ENCODE measurements at places on chromosomes 4 and X.

- peak; percentile 51 for DNase-seq
Measured at GRCh38 chrX:15269618-15270521, at the start of gene ASB9. TSS of gene ASB9 (minus strand) at chrX:15270083. CDS start at chrX:15269874, 209 bp downstream.

DNA sequence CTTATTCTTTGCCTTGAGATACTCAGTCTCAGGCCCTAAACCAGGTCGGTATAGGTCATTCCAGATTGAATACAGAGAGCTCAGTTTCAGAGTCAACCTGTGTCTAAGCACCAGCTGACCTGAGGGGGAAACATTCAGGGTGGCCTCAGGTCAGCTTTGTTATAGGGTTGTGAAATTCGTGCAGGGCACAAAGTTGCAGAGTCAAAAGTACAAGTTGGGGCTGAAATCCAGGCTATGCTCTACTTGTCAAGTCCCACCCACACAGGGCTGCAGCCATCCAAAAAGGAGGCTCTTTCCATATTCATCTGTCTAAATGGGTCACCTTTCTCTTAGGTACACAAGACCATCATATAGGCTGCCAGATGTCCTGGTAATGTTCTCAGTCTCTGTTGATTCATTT, 89.7 kb downstream of the ITIH6 start:
- no peak for DNase-seq

GRCh38 chr4:19752599-19752998, 499.1 kb upstream of the SLIT2 start:
- DNase-seq = no peak

- DNase-seq = no peak
Measured at GRCh38 chr4:159070742-159071141, 32.1 kb upstream of the RAPGEF2 start.

DNA sequence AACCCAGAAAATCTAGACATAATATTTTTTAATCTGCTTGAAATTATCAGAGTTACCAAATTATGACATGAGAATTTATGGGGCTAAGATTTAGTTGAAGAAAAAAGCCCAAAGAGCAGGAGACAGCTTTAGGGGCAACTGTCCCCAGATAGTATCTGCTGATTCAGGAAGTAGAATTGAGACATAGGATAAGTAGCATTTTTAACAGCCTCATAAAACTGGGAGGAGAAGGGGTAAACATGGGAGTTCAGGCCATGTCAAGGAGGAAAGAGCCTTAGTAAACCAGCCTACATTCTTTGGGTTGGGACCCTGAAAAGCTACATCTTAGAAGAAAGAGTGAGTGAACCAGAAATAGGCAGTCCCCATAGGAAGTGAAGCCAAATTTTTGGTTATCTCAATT, 9.7 kb upstream of the RAB28 start:
- no peak for DNase-seq

DNA sequence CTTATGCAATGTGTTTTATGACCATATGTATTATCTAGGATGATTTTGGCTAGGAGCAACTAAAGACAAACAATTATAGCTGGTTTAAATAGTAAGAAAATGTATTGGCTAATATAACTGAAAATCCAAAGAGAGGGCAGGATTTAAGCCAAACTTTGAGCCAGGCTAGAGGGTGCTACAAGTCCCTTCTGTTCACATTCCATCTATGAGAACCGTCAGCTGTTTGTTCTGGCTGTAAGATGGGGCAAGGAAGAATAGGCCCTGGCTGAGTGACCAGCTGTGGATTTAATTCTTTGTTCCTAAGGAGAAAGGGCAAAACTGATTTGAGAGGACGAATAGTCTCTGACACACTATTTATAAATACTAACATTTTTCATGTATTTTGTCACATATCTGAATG, 79.2 kb upstream of the UGT8 start:
- DNase-seq = no peak

- peak; percentile 13 for DNase-seq
Measured at GRCh38 chr4:24582235-24582832, 2.0 kb downstream of the DHX15 start.

- DNase-seq = no peak
Measured at GRCh38 chr4:119261986-119262385, 49.5 kb downstream of the USP53 start.

DNA sequence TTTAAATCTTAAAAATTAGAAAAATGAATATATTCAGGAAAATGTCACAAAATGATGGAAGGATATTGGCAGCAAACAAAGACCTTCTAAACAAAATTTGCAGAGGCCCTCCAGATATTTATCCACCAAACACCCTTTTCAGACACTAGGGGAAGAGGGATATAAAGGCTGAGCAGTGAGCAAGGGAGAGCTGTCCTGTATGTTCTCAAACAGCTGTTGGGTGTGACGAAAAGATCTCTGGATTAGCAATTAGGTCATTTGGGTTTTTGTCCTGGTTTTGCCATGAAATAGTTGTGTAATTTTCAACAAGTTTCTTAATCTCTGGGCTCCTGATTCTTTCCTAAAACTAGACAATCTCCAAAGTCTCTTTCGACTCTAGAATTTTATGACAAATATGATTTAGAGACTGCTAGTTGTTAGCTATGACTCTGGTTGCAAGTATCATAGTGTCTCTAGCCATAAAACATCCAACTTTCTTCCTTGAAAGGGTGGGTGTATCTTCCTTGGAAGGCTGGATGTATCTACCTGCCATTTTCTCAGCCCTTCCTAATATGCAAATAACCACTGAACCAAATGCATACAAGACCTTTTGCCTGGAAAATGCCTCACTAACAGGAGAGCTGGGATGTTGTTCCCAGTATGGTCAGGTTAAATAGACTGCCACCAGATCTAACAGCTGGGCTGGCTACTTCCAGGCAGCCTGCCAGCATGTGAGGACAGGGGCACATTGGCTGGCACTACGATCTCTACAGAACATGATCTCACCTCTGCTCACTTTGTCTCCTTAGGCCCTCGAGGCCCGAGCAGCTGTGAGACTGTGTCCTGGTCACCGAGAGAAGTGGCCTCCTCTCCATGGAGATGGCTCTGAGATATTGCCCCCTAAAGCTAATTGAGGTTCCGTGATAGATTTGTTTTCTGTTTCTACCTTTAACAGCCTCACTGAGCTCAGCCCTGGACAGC, 225.5 kb upstream of the JADE1 start:
- no peak for DNase-seq

GRCh38 chr4:23881674-23882337, 8.0 kb downstream of the PPARGC1A start:
- no peak for DNase-seq

DNA sequence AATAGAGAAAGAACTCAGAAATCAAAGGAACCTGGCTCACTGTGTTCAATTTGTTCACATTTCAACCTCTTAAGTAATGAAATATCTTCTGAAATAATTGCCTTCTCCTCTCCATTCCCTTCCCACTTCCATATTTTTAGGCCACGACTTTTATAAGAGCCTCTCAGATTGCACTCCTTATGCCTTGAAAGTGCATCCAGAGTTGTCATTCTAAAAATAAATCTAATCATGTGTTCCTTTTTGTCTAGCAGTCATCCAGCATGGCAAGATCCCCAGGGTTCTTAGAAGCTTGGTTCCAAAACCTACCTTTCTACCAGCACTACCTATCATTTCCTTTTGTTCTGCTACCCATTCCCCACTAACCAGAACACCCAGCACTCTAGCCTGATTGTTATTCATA, 42.4 kb upstream of the RPA4 start:
- no peak for DNase-seq

DNA sequence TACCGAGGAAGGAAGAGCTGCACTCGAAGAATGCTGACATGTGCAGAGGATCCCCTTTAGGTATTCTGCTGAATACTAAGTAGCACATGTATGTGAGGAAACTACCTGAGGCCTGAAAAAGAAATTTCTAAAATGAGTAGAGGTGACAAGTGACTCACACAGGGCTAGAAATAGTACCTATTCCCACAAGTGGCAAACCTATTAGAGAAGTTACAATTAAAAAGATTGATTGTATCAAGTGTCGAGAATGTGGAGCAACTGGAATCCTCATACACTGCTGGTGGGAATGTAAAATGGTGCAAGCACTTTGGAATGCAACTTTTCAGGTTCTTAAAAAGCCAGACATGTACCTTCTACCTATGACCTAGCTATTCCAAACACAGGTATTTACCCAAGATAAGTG, 47.4 kb downstream of the CCSER1 start:
- no peak for DNase-seq

DNA sequence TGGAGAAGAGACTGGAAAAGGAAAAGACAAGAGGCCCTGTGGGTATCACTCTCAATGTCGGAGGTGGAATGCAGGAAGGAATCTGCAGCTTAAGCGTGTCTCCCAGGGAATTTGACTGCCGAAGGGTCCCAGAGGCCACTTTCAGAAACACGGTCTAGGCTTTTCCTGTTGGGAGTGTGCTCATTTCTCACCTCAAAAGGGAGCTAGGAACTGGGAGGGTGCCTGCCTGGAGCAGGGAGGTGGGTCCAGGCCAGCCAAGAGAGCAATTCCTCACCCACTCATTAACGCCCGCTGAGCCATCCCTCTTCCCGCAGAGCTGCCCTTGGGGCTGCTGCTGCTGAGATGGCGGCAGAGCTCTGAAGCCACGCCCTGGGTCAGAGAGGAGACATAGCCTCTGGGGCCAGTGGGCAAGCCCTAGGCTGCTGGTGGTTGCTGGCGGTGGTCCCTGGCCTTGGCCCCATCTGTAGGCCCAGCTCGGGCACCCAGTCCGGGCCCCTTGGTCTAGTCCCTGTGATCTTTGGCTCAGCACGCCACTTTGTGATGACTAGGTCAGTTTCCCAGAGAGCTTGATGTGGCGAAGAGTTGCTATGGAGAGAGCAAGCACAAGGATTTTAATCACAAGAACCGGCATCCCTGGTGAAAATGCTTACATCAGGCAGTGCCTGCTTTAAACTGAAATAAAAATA, 4.1 kb downstream of the ZNF185 start:
- no peak for DNase-seq

- DNase-seq = no peak
Measured at GRCh38 chr4:145308598-145308997, 128.2 kb upstream of the OTUD4 start.

DNA sequence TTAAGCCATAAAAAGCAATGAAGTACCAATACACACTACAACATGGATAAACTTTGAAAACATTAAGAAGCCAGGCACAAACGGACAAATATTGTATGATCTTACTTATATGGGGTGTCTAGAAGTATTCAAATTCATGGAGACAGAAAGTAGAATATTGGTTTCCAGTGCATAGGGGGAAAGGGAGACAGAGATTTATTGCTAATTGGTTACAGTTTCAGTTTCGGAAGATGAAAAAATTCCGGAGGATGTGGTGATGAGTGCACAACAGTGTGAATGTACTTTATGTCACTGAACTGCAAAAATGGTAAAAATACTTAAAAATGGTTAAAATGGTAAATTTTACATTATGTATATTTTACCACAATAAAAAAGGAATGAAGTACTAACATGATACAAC, 5.1 kb upstream of the PRDX4 start:
- no peak for DNase-seq

- DNase-seq = peak; percentile 24
Measured at GRCh38 chr4:37524267-37524666, 161.9 kb downstream of the RELL1 start.

- no peak for DNase-seq
Measured at GRCh38 chr4:150321113-150321512, 242.9 kb downstream of the DCLK2 start.

- DNase-seq = no peak
Measured at GRCh38 chr4:20428436-20429160, 176.9 kb downstream of the SLIT2 start.

DNA sequence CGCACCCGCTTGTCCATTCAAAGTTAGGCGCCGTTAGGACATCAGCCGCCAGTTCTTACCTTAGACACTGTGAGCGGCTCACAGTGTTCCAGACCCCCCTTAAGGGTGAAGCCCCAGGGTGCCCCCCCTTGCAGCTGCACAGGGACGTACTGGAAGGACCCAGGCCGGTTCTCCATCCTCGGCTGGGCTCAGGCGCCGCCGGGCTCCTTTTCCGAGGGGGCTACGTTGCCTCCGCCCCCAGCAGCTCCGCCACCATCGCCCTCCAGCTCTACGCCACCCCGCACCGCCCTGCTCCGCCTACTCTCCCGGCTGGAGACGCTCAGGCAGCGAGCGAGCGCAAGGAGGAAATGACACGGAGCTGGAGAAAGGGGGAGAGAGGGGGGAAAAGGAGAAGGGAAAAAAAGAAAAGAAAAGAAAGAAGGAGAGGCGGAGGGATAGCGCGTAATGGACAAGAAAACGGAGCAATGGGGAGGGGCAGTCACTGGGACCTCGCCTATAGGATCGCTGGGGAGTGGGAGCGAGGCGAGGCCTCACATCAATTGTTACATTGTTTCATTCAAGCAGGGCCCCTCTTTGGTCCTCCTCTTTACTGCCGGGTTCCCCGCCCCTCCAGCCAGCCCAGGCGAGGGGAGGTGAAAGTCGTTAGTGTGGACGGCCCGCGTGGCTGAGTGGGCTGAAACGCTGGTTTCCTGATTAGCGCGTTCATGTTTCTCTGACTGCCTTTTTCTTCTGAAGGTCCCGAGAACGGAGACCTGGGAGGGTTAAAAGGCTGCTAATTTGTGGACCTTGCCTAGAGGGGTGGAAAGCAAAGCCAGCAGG, at the start of gene SHROOM4:
TSS of gene SHROOM4 (minus strand) at position 352 of the 819 bp plus-strand sequence. CDS start at position 176, 176 bp downstream.
- DNase-seq = peak; percentile 79

GRCh38 chr4:150431221-150431620, 150.7 kb upstream of the MAB21L2 start:
- DNase-seq = no peak

- no peak for DNase-seq
Measured at GRCh38 chrX:132165651-132166050, 37.8 kb upstream of the FRMD7 start.

GRCh38 chrX:131840799-131841495, 182.2 kb upstream of the STK26 start:
- no peak for DNase-seq

DNA sequence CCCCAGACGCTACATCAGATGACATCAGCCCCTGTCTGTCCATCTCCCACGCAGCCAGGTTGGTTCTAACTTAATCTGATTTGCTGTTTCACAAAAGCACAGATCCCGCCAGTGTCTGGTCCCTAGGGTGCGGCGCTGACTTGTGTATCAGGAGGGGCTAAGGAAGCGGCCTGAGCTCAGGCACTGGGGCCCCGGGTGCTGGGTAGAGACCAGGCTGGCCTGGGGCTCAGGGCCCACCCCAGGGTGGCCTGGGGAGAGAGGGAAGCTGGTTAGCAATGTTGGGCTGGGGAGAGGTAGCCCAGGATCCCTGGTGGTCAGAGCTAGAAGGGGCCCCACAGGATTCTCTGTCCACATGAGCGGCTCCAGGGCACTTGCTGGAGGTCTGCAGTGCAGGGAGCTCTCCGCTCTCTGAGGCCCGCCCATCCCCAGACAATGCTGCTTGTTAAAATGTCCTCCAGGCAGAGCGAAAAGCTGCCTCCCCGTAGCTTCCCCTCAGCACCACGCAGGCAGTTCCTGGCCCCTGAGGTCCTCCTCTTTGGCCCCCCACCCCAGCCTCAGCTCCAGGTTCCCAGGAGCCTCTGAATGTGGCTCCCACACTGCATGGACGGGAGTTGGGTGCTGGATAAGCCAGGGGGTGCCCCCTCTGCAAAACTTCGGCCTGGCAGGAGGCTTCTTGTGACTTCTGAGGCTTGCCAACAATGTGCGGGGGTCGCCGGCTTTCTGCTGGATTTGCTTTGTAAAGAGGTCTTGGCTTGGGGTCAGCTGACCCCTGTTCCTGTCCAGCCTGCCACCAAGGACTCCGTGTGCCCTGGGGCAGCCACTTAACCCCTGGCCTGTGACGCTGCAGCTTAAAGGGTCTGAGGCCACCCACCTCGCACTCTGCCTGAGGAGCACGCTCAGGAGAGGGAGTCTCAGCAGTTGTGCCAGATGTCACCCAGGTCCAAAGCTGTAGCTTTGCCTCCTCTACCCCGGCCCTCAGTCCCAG, 112.9 kb downstream of the CPZ start:
- DNase-seq = peak; percentile 68

- DNase-seq = peak; percentile 8
Measured at GRCh38 chrX:133980832-133981588, 4.4 kb downstream of the GPC3 start.

- DNase-seq = no peak
Measured at GRCh38 chr4:67019686-67020437, 525.4 kb downstream of the CENPC start.

Measured in H7 (cell line).